ENCODE measurements at places on chromosomes 5 and 9.
A peak's percentile ranks its signal among the peaks of the same experiment; 100 is the strongest.

GRCh38 chr5:123721675-123722276 is 209.8 kb downstream of the CSNK1G3 start:
- DNase-seq: no peak

- DNase-seq: no peak
Measured at GRCh38 chr5:19047277-19047676, 940.7 kb downstream of the CDH18 start.

- DNase-seq: no peak
Measured at GRCh38 chr5:157384971-157385709, 74.9 kb upstream of the NIPAL4 start.

DNA sequence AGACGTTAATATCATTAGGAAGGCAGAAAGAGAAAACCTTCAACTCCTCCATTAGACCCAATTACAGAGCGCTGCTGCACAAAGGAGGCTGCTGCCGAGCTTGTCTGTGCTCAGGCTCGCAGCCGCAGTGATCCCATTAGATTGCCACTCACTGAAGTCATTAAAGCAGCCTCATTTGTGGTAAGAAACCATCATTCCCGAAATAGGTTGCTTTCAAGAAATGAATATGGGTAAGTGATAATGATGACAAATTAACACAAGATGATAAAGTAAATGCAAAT is 137.2 kb downstream of the CAVIN4 start:
- no peak for DNase-seq

GRCh38 chr5:37043693-37044092 is 167.1 kb downstream of the NIPBL start:
- DNase-seq: no peak

- DNase-seq: no peak
Measured at GRCh38 chr5:169197343-169197742, 103.6 kb downstream of the SLIT3 start.

- no peak for DNase-seq
Measured at GRCh38 chr5:171673328-171673727, 112.3 kb upstream of the SMIM23 start.

DNA sequence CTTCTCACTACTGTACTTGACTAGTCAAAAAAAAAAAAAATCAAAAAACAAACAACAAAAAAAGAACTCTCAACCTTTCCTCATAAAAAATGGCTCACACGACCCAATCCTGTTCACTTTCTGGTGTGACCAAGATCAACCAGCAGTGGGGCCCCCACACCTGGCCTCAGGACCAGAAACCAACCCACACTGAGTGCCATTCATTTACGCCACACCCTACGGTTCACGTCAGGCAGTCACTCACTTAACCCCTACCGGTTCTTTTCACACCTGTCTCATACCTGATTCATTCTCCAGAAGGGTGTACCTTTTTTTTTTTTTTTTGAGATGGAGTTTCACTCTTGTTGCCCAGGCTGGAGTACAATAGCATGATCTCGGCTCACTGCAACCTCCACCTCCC is 5.7 kb downstream of the SUSD1 start:
- DNase-seq: no peak

DNA sequence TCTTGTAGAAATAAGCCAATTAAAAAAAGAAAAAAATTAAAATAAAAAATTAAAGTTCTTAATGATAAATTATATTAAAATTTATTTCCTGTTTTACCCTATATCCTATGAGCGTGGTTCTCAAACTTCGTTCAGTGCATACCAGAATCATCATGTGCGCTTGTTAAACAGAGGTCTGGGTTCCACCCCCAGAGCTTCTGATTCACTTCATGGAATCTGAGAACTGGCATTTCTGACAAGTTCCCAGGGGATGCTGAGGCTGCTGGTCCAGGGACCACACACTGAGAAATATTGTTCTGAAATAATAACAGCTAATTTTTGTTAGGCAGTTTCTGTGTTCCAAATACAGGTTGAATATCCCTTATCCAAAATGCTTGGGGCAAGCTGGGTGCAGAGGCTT is 79.3 kb downstream of the TMC1 start:
- DNase-seq: no peak

- no peak for DNase-seq
Measured at GRCh38 chr5:16952968-16953671, 17.0 kb upstream of the MYO10 start.

GRCh38 chr9:77710965-77711648 is 63.0 kb upstream of the GNA14 start:
- DNase-seq: no peak

GRCh38 chr5:91397791-91398190 is 14.7 kb upstream of the ARRDC3 start:
- DNase-seq: no peak

- DNase-seq: no peak
Measured at GRCh38 chr5:98517560-98518366, 255.7 kb upstream of the RGMB start.

DNA sequence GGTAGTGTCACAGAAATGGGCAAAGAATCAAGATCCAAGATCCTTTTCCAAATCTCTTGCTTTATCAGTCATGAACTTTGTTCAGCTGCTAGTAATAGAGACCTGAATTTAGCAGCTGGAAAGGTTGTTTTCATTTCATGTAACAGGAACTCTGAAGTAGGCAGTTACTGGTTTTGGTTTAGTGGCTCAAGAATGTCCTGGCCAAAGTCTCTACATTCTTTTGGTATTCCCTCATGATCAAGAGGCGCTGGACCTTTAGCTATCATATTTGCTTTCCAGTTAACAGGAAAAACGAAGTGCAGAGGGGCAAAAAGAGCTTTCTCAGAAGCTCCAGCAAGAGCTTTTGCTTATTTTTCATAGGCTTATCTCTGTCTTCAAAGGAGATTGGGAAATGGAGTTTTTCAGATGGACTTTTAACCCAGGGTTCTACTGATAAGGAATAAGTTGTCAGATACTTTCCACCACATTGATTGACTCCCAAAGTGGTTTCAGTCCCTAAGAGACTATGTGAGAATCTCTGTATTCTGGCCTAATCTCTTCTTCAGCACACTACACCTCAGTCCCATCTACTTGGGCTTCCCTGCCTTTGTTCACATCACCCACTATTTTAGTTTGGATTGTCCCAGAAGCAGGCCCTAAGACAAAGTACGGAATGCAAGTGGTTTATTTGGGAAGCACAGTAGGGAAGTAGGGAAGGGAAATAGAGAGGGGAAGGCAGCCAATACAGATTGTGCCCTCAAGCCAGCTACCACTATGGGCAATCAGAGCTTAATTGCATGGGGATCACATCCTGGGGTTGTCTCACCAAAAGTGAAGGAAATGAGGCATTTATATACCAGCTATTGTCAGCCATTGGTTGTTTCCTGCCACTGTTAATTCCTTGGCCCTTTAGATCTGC is 359.3 kb downstream of the LRRC70 start:
- DNase-seq: no peak

DNA sequence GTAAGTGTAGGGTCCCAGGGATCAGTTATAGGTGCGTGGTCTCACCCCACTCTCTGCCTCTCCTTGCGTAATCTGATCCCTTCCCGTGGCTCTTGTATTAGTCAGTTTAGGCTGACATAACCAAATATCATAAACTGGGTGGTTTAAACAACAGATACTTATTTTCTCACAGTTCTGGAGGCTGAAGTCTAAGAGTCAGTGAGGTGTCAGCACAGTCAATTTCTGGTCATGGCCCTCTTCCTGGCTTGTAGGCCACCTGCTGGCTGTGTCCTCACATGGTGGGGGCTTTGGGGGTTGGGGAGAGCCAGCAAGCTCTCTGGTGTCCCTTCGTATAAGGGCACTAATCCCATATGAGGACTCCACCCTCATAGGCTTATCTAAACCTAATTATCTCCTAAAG is 32.3 kb downstream of the CARTPT start:
- no peak for DNase-seq

DNA sequence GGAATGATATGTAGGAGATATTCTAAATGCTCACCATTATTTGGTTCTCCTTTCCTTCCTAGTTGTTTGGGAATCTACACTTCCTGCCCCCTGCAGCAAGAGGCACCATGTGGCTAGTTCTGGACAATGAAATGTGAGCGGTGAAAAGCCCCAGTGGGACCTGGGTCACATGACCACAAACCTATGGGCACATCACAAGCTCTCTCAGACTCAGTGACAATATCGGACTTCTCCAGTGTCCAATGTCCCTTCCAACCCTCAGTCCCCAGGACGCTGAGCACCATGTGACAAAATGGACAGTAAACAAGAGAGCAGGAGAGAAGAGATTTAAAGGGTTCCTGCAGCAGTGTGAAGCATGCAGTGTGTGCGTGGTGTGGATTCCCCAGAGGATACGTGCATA is 44.6 kb upstream of the FOXE1 start:
- DNase-seq: no peak

DNA sequence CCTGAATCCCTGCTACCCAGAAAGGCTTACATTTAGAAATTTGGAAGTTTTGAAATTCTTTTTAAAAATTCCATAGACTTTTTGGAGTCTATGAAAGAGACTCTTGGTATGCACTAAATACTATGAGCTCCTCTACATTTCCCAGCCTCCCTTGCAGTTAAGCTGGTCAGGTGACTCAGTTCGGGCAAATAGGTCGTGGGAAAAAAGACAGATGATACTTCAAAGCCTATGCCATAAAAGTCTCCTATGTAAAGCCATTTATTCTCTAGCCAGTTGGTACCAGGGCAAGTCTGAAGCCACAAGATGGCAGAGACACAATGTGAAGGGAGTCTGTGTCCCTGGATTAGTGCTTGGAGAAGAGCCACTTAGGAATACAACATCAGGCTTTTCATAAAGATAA is 101.8 kb downstream of the BOD1 start:
- DNase-seq: no peak

DNA sequence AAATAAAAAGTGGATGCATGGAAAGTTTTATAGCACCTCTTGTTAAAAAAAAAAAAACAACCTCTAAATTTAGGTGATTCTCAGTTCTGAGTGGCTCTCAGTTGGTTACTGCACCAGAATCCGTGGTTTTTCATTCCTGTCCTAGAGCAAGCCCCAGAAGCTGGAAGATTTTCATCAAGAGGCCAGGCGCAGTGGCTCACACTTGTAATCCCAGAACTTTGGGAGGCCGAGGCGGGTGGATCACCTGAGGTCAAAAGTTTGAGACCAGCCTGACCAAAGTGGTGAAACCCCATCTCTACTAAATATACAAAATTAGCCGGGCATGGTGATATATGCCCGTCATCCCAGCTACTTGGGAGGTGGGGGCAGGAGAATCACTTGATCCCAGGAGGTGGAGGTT is 27.2 kb upstream of the SLC9A3 start:
- DNase-seq: no peak

DNA sequence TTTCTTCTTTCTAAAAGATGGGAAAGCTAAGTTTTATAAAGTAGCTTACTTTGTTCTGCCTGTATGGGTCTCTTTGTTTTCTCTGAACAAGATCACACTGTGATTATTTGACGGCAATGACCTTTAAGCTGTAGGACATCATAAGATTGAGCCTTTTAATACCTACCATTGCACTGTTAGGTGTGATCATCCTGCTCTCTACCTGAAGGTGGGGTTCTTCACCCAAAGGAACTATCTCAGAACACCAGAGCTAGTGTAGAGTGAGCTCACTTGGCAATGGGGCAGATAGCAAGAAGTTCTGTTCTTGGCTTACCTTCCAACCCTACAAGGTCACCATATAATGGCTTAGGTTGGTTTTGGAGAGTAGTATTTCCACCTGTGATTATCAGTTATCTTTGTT is 200.2 kb downstream of the SPATA31D1 start:
- DNase-seq: no peak

GRCh38 chr9:22913518-22913917 is 466.9 kb downstream of the DMRTA1 start:
- DNase-seq: no peak

GRCh38 chr9:13078164-13078563 is 201.3 kb downstream of the MPDZ start:
- DNase-seq: no peak

- no peak for DNase-seq
Measured at GRCh38 chr9:91546574-91546973, 122.9 kb upstream of the NFIL3 start.

DNA sequence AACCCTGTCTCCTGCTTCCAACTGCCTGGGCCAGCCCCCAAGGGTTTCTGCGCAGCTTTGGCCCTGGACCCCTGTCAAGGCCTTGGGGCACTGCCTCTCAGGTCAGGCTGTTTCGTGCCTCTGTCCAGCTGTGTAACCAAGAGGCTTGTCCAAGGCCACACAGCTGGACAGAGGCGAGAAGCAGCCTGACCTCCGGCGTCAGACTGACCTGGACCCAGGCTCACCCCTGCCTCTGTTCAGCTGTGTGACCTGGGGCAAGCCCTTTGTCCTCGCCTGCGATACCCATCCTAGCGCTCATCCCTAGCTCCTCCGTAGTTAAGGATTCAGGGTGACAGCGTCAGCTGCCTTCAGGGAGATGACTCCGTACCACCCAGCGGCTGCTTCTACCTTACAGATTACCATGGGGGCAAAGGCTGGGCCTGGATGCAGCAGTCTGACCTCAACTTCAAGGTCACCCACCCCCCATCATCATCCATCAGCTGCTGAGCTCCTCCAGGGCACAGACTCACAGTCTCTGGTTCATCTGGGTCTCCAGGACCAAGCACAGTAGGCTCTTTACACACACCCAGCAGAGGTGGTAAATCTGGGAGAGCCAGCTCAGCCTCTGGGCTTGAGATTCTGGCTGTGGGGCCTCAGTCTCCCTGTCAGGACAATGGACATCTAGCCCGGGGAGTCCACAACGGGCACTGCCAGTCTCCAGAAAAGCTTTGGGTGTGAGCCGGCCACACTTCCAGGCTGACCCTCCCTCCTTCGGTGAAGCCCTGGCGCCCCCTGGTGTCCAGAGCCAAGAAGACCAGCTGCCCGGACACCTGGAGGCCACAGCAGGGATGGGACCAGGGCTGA is 7.9 kb downstream of the AK1 start:
- DNase-seq: peak; percentile 76

GRCh38 chr5:149367249-149367971 is 9.6 kb downstream of the PCYOX1L start:
- peak; percentile 49 for DNase-seq

DNA sequence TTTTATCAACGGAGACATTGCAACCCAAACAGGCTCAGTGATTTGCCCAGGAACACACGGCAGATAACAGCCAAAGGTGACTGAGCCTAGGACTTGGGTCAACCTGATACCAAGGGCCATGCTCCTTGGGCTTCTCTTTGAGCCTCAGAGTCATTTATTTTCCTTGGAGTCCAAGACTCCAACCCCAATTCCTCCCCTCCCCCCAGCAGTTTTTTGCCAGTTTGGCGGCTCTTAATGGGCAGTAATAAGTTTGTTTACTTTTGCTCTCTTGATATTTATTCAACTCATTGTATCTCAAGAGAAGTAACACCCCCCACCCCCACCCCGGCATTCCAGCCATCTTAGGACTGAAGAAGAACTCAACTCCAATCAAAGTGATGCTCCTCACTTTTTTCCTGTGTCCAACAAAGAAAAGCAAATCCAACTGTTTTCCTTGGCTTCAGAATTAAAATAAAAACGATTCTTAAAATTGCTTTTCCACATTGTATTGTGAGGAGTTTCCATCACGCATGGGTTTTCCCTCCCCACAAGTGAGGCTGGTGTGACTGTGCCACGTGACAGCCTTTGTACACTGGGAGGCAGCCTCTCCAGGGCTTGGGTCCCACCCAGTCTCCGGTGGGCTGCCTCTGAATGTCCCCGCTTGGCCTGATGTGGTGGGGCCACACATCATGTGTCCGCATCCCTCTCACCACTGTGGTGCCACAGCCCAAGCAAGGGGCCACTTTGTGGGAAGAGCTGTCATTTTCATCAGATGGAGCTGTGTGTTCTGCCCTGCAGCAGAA is 9.1 kb downstream of the ANGPTL2 start:
- no peak for DNase-seq

Measured in T-cell (primary cell).